ENCODE measurements at places on chromosomes 5 and 9.

GRCh38 chr5:59484618-59485017 lies 408.9 kb downstream of the PDE4D start:
- no peak for DNase-seq

GRCh38 chr5:172452398-172453205 lies 1.7 kb downstream of the SH3PXD2B start:
- no peak for DNase-seq

- peak; percentile 86 for DNase-seq
Measured at GRCh38 chr5:112160652-112161391, 258.3 kb downstream of the EPB41L4A start.

GRCh38 chr9:111833941-111834340 lies 39.2 kb upstream of the SHOC1 start:
- no peak for DNase-seq

- no peak for DNase-seq
Measured at GRCh38 chr9:124242331-124243194, 15.2 kb upstream of the NEK6 start.

DNA sequence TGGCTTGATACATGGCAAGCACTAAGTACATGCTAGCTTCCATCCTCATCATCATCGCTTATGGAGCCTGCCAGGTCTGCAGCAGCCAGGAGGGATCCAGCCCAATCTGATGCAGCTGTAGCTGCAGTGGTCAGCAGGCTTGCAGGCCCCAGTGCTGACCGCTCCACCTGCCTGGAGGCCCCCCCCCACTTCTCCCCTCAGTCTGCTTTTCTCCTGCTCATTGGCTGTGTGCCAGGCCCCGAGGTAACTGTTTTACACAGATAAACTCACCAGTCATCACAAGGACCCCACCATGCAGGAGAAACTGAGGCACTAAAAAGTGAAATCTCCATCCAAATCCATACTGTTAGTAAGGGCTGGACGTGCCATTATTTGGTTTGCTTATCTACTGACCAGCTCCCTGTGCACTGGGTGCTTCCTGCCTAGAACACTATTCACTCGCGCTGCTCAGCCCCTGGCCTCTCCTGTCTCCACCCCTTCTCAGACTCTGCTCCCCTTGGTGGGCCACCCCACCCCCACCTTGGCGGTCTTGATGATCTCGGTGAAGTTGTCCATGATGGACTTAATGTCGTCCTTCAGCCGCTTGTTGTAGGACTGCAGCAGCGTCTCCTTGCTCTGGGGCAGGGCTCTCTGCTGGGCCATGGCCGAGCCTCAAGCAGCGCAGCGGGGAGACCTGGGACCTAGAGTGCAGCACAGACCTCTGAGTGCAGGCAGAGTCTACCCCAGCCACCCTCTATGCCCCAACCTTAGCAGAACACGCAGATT lies 1.7 kb downstream of the MED22 start:
- DNase-seq, result no peak

GRCh38 chr9:15942831-15943424 lies 390.1 kb downstream of the CCDC171 start:
- no peak for DNase-seq

DNA sequence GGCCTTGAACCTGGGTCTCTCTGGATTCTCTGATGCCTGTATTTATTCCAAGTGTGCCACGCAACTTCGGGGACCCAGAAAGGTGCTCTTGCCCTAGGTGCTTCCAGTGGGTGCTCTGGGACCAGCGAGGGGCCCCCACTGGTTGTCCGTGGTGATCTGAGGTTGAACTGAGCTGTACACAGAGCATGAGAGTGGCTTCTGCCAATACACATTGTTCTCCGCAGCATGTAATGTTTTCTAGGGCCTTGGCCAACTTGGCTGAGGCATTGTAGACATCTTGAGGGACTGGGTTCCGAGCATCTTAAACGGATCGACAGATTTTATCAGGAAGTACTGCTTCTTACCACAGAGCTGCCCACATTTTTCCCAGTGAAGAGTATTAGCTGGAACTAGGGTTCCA lies 117.9 kb downstream of the MTX3 start:
- no peak for DNase-seq

DNA sequence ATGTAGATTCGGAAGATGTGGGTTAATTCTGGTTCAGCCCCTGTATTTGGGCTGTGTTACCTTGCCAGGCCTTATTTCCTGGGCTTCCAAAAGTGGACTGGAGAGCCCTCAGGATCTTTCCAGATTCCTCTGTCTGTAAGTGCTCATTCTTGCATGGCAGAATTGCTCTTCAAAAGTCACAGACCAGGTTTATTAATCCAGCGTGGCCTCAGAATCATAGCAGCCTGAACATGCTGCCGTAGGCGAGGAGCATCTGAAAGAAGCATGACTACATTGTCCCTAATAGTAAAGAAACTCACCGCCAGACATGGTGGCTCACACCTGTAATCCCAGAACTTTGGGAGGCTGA lies 307.8 kb downstream of the GADD45G start:
- no peak for DNase-seq

DNA sequence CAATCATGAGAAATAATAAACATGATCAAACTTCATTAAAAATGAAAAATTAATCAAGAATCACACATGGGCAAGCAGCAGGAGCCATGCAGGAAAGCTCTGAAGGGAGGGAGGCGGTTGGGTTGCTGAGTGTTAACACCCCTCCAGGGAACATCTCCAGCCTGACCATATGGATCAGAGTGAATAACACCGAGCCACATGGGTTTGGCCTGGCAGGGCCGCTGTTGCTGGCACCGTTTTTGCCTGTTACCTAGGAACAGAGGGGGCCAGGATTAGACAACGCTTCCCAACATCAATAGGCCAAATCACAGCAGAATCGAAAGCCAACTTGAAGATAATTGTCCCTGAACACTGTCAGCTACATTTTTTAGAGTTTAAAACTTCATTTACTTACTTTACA lies 160.2 kb downstream of the DENND1A start:
- DNase-seq, result no peak

- no peak for DNase-seq
Measured at GRCh38 chr9:105039175-105039799, 111.3 kb upstream of the ABCA1 start.

GRCh38 chr5:176533894-176534611 lies 3.1 kb downstream of the RNF44 start:
- DNase-seq, result no peak

- no peak for DNase-seq
Measured at GRCh38 chr9:109919736-109920408, 139.9 kb downstream of the PALM2AKAP2 start.

DNA sequence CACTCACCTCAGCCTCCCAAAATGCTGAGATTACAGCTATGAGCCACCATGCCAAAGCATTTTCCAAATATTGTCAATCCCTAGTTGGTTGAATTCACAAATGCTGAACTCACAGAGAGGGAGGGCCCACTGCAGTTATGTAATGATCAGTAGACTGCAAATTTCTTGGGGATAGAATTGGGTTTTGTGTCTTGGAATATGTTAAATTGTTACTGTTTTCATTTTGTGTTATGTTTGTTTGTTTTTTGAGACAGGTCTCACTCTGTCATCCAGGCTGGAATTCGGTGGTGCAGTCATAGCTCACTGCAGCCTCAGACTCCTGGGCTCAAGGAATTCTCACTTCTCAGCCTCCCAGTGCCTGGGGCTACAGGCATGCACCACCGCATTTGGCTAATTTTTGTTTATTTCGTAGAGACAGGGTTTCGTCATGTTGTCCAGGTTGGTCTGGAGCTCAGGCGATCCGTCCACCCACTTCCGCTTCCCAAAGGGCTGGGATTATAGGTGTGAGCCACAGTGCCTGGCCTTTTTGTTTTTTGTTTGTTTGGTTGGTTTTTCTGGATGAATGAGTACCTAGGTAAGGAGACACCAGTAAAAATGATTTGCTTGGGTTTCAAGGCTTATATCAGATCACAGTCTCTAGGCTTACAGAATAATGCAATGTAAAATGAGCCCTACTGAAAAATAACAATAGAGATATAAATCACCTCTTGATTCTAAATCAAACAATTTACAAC lies 31.5 kb upstream of the LMNB1 start:
- peak; percentile 69 for DNase-seq

DNA sequence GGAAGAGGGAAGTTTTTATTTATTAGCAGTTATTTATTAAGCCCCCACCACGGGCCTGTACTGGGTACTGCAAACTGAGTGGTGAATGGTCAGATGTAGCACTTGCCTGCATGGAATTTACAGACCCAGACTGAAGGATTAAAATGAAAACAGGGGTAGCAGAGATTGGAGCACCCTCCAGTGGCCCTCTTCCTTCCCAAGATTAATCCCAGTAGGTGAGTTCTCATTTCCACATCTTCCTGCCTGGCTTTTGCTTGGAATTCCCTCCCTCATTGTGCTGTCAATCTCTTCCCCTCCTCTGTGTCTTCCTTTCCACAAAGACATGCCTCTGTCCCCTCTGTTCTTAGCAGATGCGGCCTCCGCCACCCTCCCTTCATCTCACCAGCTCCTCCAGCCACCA lies 39.2 kb downstream of the MVB12B start:
- DNase-seq, result no peak

DNA sequence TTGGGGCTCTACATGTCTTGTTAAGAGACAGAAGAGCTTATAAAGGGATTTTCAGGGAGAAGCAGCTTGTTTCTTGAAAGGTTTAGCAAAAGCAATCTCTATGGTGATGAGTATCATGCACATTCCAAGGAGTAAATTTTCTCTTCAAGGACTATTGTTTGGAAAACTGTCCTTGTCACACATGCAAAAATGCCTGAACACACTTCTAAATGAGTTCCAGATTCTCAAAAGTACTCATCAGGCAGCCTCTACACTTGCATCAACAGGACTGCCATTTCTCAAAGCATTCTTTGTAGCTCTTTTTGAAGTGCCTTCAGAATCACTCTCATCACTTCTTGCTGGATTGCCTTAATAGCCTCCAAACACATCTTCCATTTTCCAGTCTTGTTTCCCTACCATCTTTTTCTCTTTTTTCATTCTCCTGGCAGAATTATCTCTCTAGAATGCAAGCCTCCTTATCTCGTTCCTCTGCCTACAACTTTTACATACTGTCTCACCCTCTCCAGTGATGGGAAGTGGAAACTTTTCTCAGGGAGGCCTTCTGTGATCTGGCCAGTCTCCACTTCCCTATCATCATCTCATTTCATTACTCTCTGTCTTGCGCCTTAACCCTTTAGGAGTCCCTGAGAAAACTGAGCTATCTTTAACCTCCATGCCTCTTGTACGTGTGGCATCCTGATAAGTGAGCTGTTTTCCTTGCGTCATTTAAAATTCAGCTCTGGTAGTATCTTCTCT lies 631.5 kb upstream of the TLE4 start:
- DNase-seq, result no peak

DNA sequence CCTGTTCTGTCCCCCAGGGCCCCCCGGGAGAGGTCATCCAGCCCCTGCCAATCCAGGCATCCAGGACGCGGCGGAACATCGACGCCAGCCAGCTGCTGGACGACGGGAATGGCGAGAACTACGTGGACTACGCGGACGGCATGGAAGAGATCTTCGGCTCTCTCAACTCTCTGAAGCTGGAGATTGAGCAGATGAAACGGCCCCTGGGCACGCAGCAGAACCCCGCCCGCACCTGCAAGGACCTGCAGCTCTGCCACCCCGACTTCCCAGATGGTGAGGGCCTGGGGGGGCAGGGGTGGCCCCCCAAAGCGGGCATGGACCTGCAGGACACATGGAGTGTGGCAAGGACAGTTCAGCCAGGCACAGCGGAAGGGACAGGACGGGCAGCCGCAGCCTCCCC lies 56.0 kb upstream of the FCN2 start:
- DNase-seq, result no peak

DNA sequence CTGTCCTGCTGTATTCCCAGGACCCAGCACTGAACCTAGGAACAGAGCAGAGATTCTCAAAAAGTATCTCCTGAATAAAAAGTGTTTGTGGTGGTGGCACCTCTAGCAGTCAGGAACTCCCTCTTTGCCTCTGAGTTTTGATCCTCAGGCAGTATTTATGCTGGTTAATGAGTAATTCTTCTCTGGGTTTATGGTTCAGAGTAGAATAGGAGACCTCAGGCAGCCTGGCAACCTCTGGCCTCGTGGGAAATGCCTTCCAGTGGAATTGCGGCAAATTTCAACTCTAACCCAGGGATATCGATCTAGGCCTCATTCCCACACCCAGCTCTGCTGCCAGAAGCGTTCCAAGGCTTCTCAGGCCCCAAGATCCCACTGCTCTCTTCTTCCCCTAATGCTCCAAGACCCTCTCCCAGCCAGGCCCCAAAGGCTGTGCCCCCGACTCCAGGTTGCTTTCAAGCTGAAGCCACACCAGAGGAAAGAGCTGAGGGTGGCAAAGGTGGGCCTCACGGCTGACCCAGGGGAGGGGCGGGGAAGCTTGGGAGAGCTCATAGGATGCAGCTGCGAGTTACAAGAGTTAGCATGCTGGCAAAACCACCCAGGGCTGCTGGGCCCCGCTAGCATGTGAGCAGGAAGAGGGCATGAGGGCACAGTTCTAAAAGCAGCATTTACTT lies 10.9 kb upstream of the HDHD3 start:
- DNase-seq, result no peak

DNA sequence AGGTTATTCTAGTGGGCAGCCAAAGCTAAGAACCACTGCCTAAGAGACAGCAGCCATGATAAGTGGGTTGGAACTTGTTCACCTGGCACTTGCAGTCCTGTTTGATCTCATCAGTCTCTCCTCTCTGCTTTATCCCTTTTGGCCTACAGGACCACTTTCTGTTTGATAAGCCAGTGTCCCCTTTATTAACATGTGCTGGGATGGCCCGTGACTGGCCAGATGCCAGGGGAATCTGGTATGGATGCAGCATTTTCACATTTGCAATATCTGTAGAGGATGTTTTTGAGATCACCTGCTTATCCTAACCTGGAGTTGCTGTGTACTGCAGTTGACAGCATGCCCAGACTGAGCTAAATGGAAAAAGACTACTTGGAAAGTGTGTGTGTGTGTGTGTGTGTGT lies 23.6 kb downstream of the CKMT2 start:
- DNase-seq, result no peak

- DNase-seq, result no peak
Measured at GRCh38 chr5:140391312-140391711, 10.3 kb upstream of the ANKHD1 start.

DNA sequence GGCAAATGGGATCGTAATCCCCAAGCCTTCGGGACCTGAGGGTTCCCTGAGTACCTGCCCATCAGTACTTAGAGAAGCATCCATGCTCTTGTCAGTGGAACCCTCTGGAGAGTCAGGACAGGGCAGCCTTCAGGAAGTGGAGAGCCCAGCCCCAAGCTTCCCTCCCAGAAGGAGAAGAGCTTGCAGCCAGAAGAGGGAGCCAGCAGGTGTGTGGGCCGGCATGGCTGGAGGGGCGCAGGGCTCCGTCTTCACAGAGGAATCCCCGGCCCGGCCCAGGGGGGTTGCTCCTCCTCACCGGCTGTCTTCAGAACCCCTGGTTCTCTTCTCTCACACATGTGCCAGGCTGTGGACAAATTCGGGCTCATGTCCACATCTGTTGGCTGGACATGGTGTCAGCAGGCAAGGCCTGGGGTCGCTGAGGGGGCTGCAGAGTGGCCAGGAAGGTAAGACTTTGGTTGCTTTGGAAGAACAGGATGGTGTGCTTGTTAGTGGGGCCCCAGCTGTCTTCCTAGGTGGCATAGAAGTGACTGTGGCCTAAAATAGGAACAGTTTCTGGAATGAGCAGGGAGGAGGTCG lies 58.9 kb upstream of the RXRA start:
- DNase-seq, result no peak
